Stimulated activated CD4-positive, alpha-beta T cell treated with anti-CD3 and anti-CD28 coated beads, Interleukin-1b, Interleukin-23, amount 100 ng/mL, for 1 hour (primary cell): ENCODE measurements at places on chromosomes 4 and X.

- no peak for DNase-seq
Measured at GRCh38 chr4:140568507-140569306, at the start of gene UCP1. TSS of gene UCP1 (minus strand) at chr4:140568961. CDS start at chr4:140568729, 232 bp downstream.

GRCh38 chrX:119411959-119412358 is 12.8 kb downstream of the SLC25A43 start:
- no peak for DNase-seq

DNA sequence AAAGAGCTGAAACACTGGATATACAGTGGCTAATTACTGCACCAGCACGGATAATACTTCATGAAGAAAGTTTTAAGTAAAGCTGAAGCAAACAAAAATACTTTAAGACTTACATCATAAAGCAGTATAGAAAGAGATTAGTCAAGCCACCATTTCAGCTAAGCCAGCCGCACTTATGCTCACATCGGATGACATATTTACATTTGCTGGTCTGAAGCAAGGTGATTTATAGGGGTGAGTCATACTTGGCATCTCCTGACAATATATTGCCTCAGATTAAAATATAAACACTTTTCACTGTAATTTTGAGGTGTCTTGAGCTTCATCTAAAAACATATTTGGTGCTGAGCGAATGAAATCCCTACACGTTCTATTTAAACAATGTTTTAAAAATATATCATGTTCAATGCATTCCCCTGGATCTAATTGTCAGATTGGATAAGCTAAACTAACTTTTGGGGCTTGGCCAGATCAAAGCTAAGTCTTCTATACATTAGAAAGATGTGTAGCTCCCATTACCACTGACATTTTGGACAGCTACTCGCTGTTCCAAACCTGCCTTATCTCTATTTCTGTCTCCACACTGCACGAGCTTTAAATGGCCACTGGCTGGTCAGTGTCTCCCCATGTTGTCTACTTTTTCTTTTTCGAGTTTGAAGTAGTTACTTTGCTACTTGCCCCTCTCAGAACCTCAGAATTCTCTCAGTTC is 103.2 kb downstream of the VCX2 start:
- DNase-seq: no peak

- DNase-seq: no peak
Measured at GRCh38 chr4:24970191-24970590, 57.3 kb upstream of the CCDC149 start.

- DNase-seq: no peak
Measured at GRCh38 chr4:6983544-6984142, 59.5 kb upstream of the TADA2B start.

DNA sequence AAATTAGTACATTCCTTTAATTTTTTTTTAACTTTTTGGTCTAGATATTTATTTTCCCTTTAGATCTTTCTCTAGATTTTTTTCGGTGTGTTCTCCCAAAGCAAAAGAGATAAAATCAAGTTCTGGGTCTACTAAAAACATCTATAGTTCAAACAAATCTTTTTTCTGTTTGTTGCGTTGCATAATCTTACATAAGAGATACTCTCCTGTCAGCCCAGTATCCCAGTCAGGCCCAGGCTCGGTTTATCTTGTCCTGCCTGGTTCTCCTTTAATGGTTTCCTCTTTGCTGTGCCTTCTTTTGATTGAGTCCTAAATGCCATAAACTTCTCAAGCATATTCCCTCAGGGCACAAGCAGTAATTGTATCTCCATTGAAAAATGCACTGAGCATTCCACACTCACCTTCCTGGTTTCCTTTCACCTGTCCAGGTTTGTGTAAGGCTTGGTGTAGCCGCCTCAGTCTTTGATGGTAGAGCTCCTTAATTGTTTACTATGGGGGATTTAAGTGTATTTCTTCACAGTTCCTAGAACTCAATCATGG is 104.9 kb downstream of the TMEM131L start:
- no peak for DNase-seq

DNA sequence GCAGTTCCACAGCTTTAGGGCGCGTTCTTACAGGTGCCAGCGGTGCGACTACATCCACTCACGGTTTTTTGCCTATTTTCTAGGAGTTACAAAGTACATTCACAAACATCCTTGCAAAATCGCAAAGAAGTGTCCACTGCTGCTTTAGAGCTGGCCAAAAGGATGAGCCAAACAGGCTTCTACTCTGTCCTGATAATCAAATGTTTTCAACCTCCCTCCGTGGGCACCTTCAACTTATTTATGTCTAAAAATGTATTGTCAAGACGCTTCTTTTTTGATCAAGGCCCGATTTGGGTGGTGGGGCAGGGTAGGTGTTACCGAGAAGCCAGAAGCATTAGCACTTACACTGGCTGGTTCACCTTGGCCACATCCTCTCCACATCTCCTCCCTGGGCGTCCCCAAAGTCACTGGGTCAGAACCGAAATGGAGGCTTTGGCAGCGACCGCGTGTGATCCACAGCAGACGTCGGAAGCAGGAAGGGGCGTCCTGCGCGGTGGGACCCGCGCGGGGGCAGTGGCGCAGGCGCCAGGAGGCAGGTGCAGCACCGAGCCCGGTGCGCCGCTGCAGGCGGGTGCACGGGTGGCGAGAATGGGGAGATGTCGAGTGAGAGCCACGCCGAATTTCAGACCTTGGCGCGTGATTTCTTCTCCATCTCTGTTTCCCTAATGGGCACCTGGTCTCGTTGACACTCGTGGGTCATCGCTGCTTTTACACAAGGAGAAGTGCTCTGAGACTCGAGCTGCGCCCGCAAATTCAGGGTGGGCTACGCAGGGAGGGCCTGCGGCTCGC is 16.9 kb downstream of the NKX3-2 start:
- DNase-seq: no peak

- DNase-seq: no peak
Measured at GRCh38 chr4:29037501-29037900, 1682.7 kb upstream of the PCDH7 start.

GRCh38 chrX:114162068-114162735 is 421.7 kb upstream of the HTR2C start:
- DNase-seq: no peak

- DNase-seq: no peak
Measured at GRCh38 chr4:70925899-70926635, 23.9 kb downstream of the MOB1B start.

GRCh38 chr4:1038948-1039492 is 27.6 kb downstream of the FGFRL1 start:
- no peak for DNase-seq

DNA sequence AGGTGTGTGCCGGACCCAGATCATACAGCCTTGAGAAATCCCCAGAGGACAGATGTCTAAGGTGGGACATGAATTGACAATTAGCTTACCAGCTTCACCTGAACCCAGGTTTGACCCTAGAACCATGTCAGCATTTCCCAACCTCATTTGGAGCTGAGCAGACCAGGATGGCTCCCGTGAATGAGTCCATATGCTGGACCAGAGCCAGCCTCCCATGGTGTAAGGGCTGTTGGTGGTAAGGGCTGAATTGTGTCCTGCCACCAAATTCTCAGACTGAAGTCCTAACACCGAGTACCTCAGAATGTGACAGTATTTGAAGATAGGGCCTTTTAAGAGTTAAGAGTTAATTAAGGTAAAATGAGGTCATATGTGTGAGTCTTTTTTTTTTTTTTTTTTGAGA is 88.3 kb downstream of the SLC34A2 start:
- no peak for DNase-seq

GRCh38 chr4:76200771-76201231 is 12.8 kb downstream of the SCARB2 start:
- DNase-seq: no peak

DNA sequence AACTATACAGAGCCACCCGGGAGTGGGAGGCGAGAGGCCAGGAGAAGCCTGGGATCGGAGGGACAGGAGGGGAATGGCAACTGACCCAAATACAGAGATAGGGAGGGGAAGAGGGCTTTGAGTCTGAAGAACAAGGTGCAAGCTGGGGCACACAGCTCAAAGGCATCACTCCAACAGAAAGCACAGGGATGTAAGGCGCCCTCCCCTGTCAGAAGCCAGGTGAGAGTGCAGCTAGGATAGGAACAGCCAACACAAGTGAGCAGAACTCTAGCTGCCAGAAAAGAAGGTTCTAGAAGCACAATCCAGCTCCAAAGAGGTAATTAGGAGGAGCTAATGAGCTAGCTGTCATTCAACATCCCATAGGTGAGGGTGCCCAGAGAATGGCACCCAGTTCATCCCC is 232.2 kb downstream of the DHX15 start:
- no peak for DNase-seq

- DNase-seq: no peak
Measured at GRCh38 chrX:675955-676295, 45.3 kb downstream of the SHOX start.

DNA sequence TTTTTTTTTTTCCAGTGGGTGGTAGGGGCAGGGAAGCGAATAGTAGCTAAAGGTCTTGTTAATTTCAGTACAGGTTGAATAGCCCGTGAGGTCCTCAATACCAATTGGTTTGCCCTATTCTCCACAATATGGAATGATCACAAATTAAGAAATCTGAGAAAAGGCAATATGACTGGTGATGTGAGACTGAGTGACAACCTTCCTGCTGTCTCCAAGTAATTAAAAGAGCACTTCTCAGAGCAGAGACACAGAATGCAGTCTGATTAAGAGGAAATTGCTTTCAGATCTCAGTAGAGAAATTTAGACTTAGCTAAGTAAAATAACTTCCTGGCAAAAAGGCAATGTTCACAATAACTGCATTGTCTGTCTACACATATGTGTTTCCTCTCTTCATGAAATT is 23.0 kb downstream of the GPR174 start:
- DNase-seq: no peak

DNA sequence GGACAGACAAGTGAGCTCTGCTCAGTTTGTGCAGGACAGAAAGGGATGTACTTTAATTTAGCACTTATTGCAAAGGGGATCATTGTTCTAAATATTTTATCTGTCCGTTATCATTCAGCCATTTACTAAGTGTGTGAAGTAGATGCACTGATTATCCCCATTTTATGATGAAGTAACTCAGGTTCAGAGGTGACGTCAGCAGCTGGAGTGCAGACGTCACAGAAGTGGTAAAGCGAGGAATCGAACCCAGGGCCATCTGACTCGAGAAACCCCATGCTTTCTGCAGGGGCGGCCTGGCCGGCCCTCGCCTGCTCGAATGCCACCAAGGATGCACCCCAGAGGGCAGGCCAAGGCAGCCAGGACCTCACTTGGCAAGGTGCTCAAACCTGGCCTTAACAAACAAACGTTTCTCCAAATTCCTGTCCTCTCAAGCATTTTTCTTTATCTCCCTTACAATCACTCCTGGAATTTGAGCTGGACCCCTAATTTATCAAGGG is 75.0 kb downstream of the DCTD start:
- no peak for DNase-seq

GRCh38 chrX:10821293-10821692 is 200.9 kb upstream of the MID1 start:
- DNase-seq: no peak

- no peak for DNase-seq
Measured at GRCh38 chr4:106929248-106929647, 106.9 kb downstream of the DKK2 start.

- no peak for DNase-seq
Measured at GRCh38 chrX:110374559-110374958, 15.9 kb downstream of the RTL9 start.

DNA sequence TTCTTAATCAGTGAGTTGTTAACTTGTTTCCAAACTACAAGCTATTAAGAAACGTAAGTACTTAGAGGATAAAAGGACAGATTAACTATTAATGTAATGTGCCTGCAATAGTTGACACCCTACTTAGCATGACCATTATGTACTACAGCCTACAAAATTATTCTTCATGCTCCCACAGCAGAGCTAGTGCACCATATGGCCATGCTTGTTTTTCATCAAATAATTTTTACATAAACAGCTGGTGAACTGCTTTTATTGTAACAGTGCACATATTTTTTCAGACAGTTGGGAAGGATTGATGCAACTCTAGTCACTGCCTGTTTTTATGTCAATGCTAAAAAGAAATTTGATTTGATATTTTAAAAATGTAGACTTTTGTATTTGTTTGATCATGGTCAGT is 10.2 kb upstream of the MAGEB10 start:
- DNase-seq: no peak

DNA sequence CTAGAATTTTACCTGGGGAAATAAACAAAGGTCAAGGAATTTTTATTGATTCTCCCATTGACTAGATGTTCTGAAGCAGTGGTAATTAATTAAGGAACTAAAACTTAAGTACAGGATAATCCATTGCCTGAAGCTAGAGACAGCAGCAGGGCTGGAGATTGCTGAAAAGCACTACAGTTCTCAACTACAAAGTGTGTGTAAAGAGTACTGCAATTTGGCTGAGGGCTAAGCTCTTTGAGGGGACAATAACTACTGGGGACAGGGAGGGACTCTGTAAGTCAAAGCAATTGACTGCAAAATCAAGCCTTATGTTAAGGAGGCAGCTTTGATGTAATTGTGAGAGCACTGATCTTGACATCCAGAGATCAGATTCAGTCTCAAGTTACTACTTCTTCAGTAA is 260.4 kb downstream of the GALNTL6 start:
- no peak for DNase-seq

DNA sequence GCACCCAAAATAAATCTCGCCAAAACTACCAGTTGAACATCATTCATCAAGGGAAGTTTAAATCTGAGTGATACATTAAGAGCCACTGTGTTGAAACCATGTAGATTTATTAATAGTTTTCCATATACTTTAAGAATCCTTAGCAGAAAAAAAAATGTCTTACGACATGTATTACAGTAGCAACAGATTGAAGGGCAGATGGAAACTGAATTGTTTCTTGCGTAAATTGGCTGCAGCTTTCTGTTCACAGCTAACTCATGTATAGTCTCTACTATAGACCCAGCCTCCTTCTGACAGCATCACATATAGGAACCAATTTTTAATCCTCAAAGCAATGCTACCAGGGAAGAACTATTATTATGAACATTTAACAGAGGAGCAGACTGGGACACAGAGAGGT is 195.2 kb upstream of the PUDP start:
- DNase-seq: no peak

- no peak for DNase-seq
Measured at GRCh38 chrX:147891896-147892295, 19.8 kb upstream of the FMR1 start.

- no peak for DNase-seq
Measured at GRCh38 chr4:118843237-118843636, 7.3 kb upstream of the SEC24D start.

- DNase-seq: no peak
Measured at GRCh38 chrX:13067773-13068172, 23.4 kb upstream of the FAM9C start.

DNA sequence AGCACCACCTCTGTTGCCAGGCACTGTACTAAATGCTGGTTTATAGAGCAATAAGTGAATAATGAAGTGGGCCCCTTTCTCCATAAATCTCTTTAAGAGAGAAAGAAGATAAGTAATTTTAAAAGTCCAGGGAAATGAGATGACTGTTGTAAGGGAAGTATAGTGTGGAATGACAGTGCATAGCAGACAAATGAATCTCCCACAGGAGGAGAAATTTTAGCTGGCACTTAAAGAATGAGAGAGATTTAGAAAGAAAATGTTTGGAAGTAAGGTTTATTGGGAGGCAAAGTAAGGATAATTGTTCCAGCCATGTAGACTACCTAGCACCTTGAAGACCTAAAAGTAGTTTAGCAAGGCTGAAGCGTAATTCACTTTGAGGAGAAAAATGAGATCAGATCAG is 1081.1 kb upstream of the PABPC4L start:
- DNase-seq: no peak
